ENCODE measurements at places on chromosomes 7 and 10. TPM values are rescaled to one million over a fixed set of nuclear protein-coding genes. Genes with fewer than 3 reads are reported as not detected.
A peak's percentile ranks its signal among the peaks of the same experiment; 100 is the strongest.

DNA sequence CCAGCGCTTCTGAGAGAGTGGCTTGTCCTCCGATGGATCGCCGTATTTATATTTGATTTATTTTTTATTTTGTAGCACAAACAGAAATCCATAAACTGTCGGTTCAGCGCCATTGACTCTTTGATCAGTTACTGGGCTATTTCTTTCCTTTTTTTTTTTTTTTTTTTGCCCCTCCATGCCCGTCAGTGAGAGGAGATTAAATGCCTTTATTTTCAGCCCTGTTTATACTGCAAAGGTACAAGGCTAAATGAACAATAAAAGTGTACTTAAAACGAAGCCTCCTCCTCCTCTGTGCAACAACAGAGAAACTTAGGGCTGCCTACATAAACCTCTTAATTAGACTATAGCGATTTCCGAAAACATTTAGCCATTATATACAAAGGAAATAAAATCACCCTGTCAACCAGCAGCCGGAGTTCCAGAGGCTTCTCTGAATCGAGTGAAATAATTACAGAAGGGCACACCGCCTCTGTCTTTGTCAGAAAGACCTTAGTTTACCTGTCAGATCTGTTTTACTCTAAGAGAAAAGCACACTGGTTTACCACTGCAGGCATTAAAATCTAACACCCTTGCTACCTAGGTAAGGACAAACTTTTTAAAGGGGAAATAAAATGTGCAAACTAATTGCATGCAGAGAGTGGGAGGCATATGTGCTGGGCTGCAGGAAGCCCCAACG, 3.5 kb downstream of the EBF3 start:
- no peak overlapping the region for H3K4me3 ChIP-seq
- peaks cover 61% of the 10 kb centered on the region for H3K27me3 ChIP-seq
- no peaks in the 10 kb centered on the region for H3K4me1 ChIP-seq
- H3K27ac ChIP-seq = no peak overlapping the region
- no peak for DNase-seq

The UPK3BL1 gene
- total RNA-seq = 23.9 TPM

DNA sequence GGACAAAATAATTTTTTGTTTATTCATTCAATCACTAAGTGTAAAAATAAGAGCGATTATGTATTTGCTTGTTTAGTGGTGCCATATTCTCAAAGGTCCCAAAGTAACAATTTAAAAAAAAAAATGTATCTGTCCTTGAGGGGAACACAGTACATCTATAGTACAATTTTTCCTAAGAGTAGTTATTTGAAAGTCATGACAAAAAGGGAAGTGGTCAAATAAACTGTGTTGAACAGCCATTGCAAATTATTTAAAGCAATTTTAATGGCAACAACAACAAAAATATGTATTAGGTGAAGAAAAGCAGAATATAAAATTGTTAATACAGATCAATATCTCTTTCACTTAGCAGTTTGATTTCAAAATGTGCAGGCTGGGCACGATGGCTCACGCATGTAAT, 943.5 kb downstream of the CNTNAP2 start:
- no peaks in the 10 kb centered on the region for H3K36me3 ChIP-seq
- no peak for DNase-seq
- H3K27ac ChIP-seq = no peak overlapping the region

DNA sequence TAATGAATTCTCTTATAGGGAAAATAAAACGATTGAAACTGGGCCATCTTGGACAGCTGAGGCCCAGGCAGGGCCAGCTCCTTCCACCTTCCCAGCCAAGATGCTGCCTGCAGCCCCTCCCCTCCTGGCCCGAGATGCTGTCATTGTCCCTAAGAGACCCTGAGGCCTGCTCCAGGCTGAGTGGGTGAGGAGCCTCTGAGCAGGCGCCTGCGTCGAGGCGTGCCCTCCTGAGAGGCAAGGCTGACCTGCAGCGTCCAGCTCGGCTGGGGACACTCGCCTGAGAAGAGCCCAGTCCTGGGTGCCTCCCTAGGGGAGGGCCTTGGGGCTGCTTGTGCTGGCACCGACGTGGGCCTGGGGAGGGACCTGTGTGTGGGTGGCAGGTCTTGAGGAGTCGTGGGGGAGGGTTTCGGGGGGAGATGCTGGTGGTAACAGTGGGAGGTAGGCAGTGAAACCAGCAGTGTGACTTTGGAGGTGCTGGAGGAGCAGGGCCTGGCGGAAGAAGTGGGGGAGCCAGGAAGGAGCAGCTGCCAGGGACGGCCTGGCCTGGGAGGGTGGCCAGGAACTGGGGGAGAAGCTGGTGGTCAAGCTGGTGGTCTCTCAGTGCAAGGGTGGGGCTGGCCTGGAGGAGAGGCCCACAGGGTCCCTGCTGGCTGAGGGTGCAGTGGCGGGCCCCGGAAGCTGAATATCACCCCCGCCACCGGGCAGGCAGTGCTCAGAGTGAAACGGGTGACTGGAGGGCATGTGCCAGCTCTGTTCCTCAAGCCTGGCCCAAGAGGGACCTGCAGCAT, 7.9 kb downstream of the GPR146 start:
- no peak for DNase-seq
- peak overlapping the region; percentile 74 for H3K27ac ChIP-seq
- H3K36me3 ChIP-seq = no peaks in the 10 kb centered on the region
- H3K4me1 ChIP-seq = peaks cover 17% of the 10 kb centered on the region
- H3K27me3 ChIP-seq = no peaks in the 10 kb centered on the region
- no peak overlapping the region for H3K4me3 ChIP-seq

DNA sequence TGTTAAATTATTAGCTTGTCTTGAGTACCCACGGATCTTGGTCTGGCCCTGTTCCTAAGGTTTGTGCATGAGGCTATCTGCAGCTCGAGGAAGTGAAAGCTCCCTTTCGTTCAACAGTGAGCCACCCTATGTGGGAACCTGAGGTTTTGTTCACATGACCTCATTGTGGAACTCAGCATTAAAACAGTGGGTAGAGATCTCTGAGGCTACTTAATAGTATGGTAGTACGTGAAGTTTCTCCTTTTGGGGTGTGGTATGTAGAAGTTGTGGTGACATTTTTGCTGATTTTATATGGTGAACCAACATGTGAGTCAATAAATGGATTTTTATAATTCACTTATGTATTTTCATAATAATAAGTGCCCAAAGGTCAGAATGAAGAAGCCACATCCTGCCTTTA, 252.7 kb upstream of the FERD3L start:
- no peak overlapping the region for H3K27ac ChIP-seq
- H3K36me3 ChIP-seq = no peaks in the 10 kb centered on the region
- H3K4me3 ChIP-seq = no peak overlapping the region
- DNase-seq = no peak
- H3K27me3 ChIP-seq = no peaks in the 10 kb centered on the region
- H3K4me1 ChIP-seq = no peaks in the 10 kb centered on the region

GRCh38 chr7:40659231-40659630, 524.4 kb downstream of the SUGCT start:
- no peaks in the 10 kb centered on the region for H3K4me1 ChIP-seq
- no peaks in the 10 kb centered on the region for H3K27me3 ChIP-seq
- no peak for DNase-seq
- no peak overlapping the region for H3K27ac ChIP-seq

DNA sequence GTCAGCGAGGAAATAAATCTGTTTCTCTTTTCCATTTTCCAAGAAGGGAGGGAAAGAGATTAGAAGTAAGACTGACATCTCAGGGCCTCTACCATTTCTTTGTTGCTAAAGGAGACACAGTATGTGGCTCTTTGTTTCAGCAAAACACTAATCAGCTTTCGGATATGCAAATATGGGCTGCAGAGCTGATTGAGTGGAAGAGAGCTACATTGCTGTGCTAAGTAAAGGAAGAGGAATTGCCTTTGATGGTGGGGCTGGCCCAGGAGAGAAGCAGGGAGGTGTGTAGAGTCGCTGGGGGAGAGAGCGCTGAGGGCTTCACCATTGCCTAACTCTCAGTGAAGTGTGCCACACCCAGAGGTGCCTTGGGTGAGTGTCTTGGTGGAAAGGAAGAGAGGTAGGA, 284.8 kb downstream of the SDK1 start:
- H3K4me3 ChIP-seq = no peak overlapping the region
- H3K36me3 ChIP-seq = no peaks in the 10 kb centered on the region
- no peak for DNase-seq
- H3K4me1 ChIP-seq = no peaks in the 10 kb centered on the region
- no peaks in the 10 kb centered on the region for H3K27me3 ChIP-seq
- H3K27ac ChIP-seq = no peak overlapping the region

DNA sequence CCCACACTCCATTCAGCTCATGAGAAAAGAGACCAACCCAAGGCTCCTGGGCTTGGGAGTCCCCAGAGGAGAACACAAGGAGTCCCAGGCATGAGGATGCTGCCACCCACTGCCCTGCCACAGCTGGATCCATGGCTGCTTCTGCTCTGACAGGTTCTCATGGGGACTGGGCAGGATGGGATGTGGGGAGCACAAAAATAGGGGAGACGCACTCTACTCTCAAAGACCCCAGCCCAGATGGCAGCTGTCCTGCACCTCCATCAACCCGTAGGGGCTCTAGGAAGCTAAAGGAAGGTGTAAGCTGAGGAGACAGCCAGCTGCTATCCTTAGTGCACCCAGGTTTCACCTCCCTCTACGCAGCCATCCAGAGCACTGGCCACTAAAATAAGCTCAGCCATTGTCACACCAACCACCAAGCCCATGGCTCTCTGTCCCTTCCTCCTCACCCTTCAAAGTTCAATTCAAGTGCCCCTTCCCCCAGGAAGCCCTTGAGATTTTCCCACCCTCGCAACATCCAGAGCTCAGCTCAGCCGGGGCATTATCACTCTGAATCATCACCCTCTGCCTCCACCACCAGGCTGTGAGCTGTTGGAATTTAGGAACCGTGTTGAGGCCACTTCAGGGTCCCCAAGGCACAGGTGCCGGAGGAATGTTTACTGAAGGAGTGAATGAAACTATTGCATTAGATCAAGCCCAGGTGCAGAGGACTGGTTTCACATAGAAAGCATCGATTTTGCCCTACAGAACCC, 142.1 kb downstream of the GRID1 start:
- no peaks in the 10 kb centered on the region for H3K27me3 ChIP-seq
- peak; percentile 28 for DNase-seq
- no peaks in the 10 kb centered on the region for H3K36me3 ChIP-seq
- no peak overlapping the region for H3K27ac ChIP-seq

GRCh38 chr10:86971232-86971991, 3.1 kb downstream of the ADIRF start:
- H3K4me1 ChIP-seq = peaks cover 34% of the 10 kb centered on the region
- no peaks in the 10 kb centered on the region for H3K27me3 ChIP-seq
- H3K36me3 ChIP-seq = no peaks in the 10 kb centered on the region
- DNase-seq = peak; percentile 98

The KDM7A gene
- 14.2 TPM for total RNA-seq

DNA sequence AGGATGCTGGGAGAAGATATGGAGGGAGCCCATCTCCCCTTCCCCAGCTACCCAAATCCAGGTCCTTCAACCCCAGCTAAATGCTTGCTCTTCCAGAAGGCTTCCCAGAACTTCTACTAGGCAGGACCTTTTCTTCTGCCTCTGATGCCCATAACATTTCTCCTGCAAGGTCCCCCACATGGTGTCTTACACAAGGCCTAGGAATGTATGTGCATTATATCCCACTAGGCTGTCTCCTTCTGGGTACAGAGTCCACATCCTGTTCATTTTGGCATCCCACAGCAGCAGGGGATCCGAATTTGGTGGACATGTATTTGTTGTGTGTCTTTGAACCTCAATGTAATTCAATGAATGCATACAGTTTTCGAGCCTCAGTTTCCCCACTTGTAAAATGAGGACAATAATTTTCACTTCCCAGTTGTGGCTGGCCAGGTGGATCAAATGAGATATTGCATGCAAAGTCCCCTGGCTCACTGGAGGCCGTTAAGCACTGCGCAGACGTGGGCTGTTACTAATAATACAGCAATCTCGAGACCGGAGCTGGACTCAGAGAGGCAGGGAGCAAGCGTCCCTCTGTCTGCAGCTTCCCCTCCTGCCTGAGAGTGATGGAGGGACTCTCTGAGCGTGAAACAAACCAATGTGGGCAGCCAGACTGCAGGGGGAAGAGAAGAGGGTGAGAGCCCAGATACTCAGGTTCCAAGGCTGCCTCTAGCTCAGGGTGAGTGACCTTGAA, 18.6 kb upstream of the YWHAG start:
- no peak overlapping the region for H3K27ac ChIP-seq
- no peaks in the 10 kb centered on the region for H3K27me3 ChIP-seq
- H3K4me3 ChIP-seq = no peak overlapping the region
- peaks cover 5% of the 10 kb centered on the region for H3K4me1 ChIP-seq

The AKR1C4 gene
- not detected for total RNA-seq

The EMX2 gene
- 82.8 TPM for total RNA-seq

The FEZF1 gene
- total RNA-seq = not detected

The AKR1C2 gene
- total RNA-seq = 16.3 TPM

The EN2 gene
- total RNA-seq = 0.13 TPM

DNA sequence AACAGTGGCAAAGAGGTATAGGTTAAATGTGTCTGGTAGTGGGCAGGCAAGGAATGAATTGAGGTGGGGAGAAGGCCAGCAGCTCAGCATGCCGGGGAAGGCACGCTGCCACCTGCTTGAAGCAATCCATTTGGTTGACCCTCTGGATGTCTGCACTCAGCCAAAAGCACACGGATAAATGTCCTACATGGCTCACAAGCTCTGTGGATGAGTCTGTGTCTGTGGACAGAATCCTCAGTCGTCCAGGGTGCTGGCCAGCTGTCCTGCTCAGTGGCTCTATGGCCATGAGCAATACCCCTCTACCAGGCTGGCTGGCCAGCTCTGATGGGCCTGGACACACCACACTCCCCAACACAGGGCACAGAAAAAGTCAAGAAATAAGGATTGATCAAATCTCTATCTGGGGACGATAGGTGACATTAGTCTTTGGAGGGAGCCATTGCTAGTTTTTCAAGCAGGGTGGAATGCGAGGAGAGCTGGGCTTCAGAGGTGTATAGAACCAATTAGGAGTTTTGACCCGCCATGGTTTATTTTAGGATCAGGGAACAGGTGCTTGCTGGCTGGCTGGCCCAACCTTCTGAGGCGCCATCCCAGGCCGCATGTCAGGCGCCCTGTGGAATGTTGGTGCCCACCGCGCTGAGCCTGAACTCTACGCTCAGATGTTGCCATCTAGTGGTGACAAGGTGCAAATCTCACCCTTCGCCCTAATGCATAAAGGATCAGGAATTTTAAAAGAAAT, 493.4 kb downstream of the TNS3 start:
- no peaks in the 10 kb centered on the region for H3K27me3 ChIP-seq
- H3K27ac ChIP-seq = no peak overlapping the region
- peaks cover 6% of the 10 kb centered on the region for H3K4me1 ChIP-seq
- no peaks in the 10 kb centered on the region for H3K36me3 ChIP-seq
- DNase-seq = peak; percentile 76

The CLCN1 gene
- total RNA-seq = 0.35 TPM

The KCNIP2 gene
- 3.4 TPM for total RNA-seq

Data from kidney (tissue), 22 donors.